ENCODE measurements at places on chromosomes 1 and 21.

GRCh38 chr1:156497078-156497742 lies 3.4 kb downstream of the MEF2D start:
- no peak for DNase-seq

DNA sequence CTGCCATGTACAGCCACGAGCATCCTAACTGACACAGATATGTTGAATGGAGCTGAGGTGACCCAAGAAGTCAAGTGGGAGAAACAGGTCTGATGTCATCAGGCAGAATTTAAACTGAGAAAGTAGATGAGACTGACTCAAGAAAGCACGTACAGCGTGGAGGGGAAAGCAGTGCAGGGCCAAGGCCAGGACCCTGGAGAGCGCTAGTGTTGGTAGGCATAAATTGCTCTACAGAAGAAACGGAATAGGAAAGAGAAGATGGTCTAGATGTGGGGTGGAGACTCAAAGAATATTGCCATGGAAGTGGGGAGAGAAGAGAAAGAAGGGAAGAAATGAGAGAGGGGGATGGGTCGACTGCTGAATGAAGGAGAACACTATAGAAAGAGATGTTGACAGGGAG lies 45.3 kb upstream of the GJB5 start:
- no peak for DNase-seq

GRCh38 chr1:68010543-68010942 lies 39.9 kb downstream of the DIRAS3 start:
- DNase-seq: no peak

DNA sequence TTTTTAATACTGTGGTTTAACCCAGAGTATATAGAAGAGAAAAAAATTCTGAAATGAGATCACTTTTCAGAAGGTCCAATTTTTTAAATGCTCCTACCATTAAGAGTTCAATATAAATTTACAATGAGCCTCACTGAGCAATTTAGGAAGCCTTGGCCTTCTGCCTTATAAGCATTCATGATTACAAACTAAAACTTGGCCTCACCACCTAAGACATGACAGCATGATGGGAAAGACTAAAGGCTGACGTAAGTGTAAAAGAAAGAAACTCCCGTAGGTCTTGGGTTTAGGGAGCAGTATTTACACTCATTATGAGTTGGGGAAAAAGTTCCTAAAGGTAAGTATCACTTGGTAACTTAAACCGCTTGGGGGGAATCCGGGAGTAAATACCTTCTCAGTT lies 70.7 kb upstream of the ESRRG start:
- no peak for DNase-seq

GRCh38 chr21:15976807-15977206 lies 247.0 kb downstream of the USP25 start:
- DNase-seq: no peak

GRCh38 chr1:211628417-211628816 lies 47.0 kb downstream of the NEK2 start:
- no peak for DNase-seq

DNA sequence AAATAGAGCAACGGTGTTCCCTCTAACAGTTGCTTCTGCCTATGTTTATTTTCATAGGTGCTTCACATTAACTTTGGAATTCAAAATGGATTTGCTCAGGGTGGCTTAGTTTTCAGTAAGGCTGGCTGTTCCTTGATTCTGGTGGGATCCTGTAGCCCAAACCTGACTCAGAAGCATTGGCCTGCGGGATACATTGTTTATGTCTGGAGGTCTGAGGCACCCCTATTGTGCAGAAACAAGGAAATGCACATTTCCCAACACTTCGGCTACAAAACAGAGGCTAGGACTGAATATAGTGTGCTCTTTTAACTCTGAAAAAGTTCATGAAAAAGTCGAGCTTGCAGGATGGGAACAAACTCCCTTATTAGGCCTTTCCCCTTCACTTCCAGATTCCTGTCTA lies 133.8 kb upstream of the F3 start:
- no peak for DNase-seq

- no peak for DNase-seq
These were observed 40.0 kb downstream of the FCRL5 start for GRCh38 chr1:157512036-157512969.

DNA sequence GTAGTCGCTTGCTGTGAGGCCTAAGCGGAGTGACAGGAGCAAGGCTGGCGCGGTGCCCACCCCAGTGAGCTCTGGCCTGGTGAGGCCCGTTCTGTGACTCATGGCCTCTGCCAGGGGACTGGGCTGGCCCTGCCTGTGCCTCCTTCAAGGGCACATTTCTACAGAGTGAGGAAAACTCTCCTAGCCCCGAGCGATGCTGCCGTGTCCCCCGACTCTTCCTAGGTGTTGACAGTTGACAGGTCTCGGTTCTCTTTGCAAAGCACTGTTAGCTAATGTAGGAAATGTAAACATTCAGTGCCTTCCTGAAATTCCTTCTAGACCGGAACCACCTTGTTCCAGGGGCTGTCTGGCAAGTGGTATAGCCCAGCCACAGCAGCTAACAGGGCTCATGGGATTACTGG lies 43.9 kb downstream of the ABCG1 start:
- no peak for DNase-seq

GRCh38 chr1:217273866-217274265 lies 357.0 kb downstream of the GPATCH2 start:
- DNase-seq: no peak

- no peak for DNase-seq
These were observed 54.2 kb downstream of the VANGL2 start for GRCh38 chr1:160454371-160455152.

DNA sequence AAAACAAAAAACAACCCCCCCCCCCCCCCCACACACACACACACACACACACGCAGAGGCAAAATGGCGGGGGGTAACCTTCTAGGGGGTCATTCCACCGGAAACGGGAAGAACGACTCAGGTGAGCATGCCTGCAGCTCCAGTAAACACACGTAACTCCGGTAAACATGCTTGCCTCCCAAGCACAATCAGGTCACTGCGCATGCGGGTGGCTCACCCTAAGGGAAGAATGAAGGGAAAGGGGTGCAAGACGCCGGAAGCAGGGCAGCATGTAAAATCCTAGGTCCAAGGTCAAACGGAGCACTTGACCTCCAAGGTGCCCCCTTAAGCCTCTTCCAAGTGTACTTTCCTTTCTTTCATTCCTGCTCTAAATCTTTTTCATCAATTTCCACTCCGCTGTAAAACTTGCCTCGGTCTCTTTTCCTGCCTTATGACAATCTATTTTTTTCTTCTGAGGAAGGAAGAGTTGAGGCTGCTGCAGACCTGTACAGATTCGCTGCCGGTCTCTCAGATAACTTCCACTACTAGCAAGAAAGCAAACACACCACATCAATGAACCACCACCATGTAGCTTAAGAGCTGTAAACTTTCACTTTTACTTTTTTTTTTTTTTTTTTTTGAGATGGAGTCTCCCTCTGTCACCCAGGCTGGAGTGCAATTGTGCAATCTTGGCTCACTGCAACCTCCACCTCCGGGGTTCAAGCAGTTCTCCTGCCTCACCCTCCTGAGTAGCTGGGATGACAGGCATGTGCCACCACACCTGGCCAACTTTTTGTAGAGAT lies 21.0 kb upstream of the CBR3 start:
- no peak for DNase-seq

- DNase-seq: no peak
These were observed 10.6 kb downstream of the EFCAB7 start for GRCh38 chr1:63533931-63534330.

DNA sequence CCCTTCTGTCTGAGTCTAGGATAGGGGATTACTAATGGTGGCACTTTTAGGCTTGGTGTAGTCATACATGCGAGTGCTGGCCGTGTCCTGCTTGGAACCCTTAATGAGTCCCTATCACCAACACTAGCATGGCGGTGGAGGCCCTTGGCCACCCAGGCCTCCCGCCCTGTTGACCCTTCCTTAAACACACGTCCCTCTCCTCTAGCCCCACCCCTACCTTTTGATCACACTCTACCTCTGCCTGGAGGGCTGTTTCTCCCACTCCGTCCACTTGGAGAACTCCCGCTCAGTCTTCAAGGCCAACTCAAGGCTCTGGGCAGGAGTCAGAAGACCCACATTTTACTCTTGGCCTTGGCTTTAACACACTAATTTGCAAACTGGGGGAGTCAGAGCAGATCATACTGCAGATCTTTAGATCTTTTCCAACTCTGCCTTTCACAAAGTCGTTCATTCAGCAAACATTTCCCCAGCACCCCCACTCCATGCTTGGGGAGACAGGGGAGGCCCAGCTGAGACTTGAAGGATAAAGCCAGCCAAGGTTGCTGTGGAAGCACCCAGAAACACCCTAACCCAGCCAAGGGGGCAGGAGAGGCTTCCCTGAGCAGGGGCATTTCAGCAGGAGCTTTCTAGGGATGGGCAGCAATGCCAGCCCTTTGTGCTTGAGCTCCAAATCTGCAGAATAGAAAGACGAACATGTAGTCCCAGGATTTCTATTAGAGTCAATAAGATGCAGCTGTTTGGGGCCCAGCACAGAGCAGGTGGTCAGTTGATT lies 1.9 kb downstream of the PODN start:
- no peak for DNase-seq

DNA sequence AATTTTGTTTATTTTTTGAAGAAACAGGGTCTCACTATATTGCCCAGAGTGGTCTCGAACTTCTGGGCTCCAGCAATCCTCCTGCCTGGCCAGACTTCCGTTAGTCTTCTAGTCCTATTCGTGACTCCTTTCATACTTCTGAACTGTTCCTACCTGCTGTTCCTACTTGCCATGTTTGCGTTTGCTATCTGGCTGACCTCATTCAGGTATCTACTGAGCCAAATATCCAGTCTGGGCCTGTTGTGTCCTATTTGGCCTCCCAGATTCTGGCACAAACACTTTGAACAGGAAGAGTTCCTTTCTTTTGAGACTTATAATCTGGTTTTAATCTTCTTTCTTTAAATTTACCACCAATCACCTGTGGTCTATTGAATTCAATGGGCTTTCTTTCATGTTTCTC lies 6.9 kb upstream of the NR1I3 start:
- DNase-seq: no peak

- DNase-seq: no peak
These were observed 43.7 kb upstream of the IVNS1ABP start for GRCh38 chr1:185360714-185361113.

DNA sequence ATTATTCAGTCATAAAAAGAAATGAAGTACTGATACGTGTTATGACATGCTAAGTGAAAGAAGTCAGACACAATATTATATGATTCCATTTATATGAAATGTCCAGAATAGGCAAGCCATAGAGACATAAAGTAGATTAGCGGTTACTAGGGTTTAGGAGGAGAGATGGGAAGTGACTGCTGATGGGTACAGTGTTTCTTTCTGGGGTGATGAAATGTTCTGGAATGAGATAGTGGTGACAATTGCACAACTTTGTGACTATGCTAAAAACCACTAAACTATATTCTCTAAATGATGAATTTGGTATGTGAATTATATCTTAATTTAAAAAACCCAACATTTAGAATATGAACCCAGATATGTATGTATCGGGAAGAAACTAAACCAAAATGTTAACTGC lies 27.6 kb downstream of the IPP start:
- no peak for DNase-seq

DNA sequence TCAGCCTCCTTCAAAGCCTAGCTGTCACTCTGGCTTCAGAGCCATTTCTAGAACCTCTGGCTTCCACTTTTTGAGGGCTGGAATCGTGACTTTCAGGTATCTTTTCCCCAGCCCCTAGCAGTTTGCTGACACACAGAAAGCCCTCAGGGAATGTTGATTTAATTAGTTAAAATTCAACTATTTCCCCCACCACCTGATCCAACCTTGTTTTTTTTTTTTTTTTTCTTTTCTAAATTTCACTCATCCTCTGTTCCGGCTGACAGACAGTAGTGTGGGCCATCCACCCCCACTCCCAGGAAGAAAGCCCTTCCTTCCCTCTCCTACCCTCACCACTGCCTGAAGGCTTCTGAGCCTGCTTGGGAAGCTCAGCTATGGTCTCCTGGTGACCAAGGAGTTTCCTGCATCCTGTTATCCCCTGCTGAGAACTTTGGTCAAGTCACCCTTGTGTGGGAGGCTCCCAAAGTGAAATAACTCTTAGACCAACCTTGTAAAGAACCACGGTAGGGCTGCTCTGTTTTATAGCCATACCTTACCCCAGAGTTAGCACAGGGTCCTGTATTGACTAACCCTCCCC lies 29.4 kb downstream of the KCNJ6 start:
- DNase-seq: no peak

GRCh38 chr1:1421147-1421906 lies at the start of gene ANKRD65:
TSS of gene ANKRD65 (minus strand) at chr1:1421276. CDS start at chr1:1421005, 271 bp downstream.
- DNase-seq: no peak

DNA sequence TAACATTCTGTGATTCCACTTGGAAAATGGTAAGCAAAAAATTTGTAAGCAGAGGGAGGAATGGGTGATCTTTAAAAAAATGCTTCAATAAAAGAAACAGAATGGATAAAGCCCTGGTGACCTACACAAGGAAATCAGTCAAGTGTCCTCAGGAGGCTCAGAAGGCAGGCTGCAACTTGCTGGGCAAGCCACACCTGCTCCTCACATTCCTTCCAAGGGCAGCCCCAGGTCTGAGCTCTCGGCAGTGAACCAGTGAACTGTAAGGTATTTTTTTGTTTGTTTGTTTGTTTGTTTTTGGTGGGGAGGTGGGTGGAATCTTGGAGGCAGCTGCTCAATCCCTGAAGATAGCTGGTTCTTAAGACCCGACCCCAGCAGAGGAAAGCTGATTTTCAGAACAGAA lies 4.4 kb downstream of the TACSTD2 start:
- no peak for DNase-seq

GRCh38 chr1:183956559-183957188 lies 80.9 kb downstream of the COLGALT2 start:
- peak; percentile 84 for DNase-seq

- no peak for DNase-seq
These were observed 67.8 kb downstream of the SLC35A3 start for GRCh38 chr1:100037656-100037926.

DNA sequence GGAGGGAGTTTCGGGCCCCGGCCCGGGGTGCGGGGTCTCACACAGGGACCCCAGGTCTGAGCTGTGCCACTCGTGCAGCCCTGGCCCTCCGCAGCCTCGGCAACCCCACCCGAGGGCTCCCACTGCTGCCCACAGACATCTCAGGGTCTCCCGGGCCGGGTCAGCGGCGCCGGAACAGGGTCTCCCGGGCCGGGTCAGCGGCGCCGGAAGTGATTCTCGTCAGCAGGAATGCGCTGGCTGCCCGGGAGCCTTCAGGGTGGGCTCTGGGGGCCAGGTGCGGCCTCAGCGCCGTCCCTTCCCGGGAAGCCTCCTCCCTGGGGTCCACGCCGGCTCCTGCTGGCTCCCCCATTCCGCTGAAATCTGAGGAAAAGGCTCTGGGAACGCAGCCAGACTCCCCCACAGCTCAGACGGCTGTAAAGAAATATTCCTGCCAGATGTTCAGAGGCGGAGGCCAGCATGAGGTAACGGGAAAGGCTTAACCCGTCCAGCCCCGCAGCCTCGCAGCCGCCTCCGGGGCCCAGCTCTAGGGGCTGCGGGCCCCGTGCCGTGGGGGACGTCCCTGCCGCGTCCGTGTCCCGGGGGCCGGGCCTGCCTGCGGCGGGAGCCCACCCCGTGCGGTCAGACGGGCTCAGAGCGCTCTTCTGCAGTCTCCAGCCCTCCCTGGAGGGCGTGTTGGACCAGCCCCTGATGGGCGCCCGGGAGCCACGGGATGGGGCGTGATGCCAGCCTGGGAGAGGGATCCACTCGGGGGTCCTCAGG lies 8.7 kb upstream of the COL6A1 start:
- no peak for DNase-seq

- DNase-seq: no peak
These were observed 9.7 kb upstream of the SRP9 start for GRCh38 chr1:225767634-225768540.

- DNase-seq: no peak
These were observed 16.9 kb downstream of the IKBKE start for GRCh38 chr1:206486995-206487788.

GRCh38 chr1:245978915-245979314 lies 528.2 kb downstream of the SMYD3 start:
- DNase-seq: no peak

All from T-cell (primary cell).